ENCODE measurements at places on chromosomes 12 and 14. TPM values are rescaled to one million over a fixed set of nuclear protein-coding genes. Genes with fewer than 3 reads are reported as not detected.

FGD4 gene
- total RNA-seq = 2.2 TPM

TAS2R30 gene
- not detected for total RNA-seq

NOP9 gene
- 16.6 TPM for total RNA-seq

SOCS2 gene
- total RNA-seq = 28.9 TPM

SLC25A21 gene
- 0.53 TPM for total RNA-seq

PTPRR gene
- 0.19 TPM for total RNA-seq

ARL6IP4 gene
- 252 TPM for total RNA-seq

PRIMA1 gene
- 0.24 TPM for total RNA-seq

RPL6 gene
- total RNA-seq = 2,098 TPM

ASCL1 gene
- total RNA-seq = not detected

STAB2 gene
- total RNA-seq = not detected

KIF5A gene
- 0.14 TPM for total RNA-seq

PRR4 gene
- total RNA-seq = 1.9 TPM

NYNRIN gene
- total RNA-seq = 0.16 TPM

LUM gene
- total RNA-seq = 0.21 TPM

CLEC1B gene
- not detected for total RNA-seq

MCRS1 gene
- 57.8 TPM for total RNA-seq

MYO1A gene
- 0.17 TPM for total RNA-seq

CELA1 gene
- not detected for total RNA-seq

RNASE3 gene
- total RNA-seq = not detected

All from A549 treated with RU486 at 1 μM for 4 hours (cell line).